ENCODE measurements at places on chromosomes 3 and 15.
A peak's percentile ranks its signal among the peaks of the same experiment; 100 is the strongest.

- no peak for DNase-seq
These were observed 70.2 kb downstream of the FOXB1 start for GRCh38 chr15:60074181-60074885.

GRCh38 chr15:66592505-66593218, 26.9 kb upstream of the LCTL start:
- DNase-seq: peak; percentile 85

DNA sequence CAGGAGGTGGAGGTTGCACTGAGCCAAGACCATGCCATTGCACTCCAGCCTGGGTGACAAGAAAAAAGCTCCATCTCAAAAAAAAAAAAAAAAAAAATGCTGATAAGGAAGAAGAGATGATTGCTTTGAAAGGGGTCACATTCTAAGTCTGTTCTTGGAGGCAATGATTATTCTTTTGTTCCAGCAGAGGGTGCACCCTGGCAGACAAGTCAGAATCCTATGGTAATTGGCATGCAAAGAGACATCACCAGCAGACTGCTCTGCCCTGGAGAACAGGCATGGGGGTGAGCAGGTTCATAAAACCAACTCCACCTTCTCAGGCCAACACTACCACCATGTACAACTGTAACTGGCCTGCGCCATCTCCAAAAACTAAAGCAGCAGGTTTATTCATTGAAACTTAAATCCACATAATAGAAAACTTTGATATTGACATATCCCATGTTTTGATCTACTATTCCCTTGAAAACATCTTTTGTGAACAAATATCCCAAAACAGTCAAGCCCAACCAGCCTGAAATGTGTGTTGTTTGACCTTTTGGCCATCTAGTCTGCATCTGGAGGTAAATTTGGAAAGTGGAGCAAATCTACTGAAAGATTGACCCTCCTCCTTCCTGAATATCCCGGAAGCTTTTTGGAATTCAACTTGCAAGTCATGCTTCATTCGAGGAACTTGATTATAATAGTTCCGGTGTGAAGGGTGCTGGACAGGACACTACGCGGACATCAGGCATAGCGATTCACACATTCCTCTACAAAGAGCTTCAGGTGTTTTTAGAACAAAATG, 100.3 kb downstream of the MECOM start:
- DNase-seq: no peak

DNA sequence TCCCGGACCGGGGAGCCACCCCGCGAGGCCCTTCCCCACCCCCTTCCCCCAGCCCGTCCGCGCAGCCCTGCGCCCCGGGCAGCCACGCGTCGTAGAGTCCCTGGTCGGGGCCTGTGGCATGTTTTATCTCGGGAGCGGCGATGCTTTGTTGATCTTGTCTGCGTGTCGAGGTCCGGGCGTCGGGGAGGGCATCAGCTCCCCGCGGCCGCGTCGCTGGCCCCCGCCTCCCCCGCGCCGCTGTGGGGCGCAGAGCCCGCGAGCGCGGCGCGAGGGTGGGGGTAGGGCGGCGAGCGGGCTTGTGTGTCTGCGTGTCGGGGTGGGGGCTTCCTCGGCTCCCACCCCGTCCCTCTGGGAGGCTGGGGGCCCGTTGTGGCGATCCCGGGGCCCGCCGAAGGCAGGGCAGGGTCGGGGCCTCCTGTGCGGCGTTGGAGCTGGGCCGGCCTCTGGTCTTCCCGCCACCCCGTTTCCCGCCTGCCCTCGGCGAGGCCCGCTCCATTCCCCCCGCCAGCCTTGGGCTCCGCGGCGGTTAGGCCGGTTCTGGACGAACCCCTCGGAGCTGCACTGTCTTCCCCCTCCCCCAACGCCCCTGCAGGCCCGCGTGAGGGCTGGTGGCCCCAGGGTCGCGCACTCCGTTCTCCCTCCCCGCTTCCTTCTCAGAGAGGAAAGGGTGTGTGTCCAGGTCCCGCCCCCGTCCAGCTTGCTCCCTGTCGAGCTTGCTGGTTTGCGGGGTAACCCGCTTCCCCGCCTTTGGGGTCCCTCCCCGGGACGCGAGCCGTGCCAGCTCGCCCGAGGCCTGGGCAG, 695 bp downstream of the GMPS start:
- peak; percentile 2 for DNase-seq

DNA sequence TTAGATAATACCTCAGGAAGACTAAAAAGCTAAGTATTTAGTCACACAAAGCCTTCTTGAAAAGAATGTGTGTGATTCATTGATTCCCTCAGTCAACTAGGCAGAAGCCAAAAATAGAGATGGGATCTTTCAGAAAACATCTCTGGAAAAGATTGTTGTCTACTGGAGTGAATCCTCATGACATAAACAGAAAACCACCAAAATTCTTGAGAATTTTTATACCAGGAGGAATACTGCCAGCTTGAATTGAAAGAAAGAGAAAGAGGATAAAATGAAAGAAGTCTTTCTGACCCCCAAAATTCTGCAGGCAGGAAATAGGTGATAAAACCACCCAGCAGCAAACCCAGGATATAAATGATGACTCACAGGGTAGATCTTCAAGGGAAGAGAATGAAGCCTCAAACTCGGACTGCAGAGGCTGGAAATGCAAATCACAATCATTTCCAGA, 363.1 kb upstream of the PLSCR5 start:
- DNase-seq: peak; percentile 18

- no peak for DNase-seq
These were observed 7.4 kb upstream of the TBC1D5 start for GRCh38 chr3:17749705-17750293.

GRCh38 chr3:186976837-186977750, 46.8 kb downstream of the ST6GAL1 start:
- DNase-seq: peak; percentile 36

- DNase-seq: no peak
These were observed 28.5 kb downstream of the MCTP2 start for GRCh38 chr15:94259863-94260262.

- DNase-seq: no peak
These were observed 73.2 kb upstream of the CTXND1 start for GRCh38 chr15:80325206-80325605.

- DNase-seq: no peak
These were observed 175.8 kb upstream of the NANOGP8 start for GRCh38 chr15:35260941-35261340.

- DNase-seq: no peak
These were observed 26.1 kb downstream of the GBE1 start for GRCh38 chr3:81735334-81735733.

GRCh38 chr3:4889896-4890295, 89.3 kb upstream of the BHLHE40 start:
- DNase-seq: no peak

DNA sequence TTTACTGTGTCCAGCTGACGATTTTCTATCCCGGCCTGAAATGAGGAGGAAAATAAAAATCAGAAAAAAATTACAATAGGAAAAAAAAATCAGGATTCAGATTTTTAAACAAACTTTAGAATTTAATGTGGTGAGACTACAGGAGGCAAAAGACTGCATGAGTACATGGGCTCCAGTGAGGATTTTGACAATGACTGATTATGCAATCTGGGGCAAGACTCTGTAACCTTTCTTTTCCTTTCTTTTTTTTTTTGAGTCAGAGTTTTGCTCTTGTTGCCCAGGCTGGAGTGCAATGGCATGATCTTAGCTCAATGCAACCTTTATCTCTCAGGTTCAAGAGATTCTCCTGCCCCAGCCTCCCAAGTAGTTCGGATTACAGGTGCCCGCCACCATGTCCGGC, 29.9 kb downstream of the SPG11 start:
- peak; percentile 2 for DNase-seq

- DNase-seq: peak; percentile 80
These were observed at the start of gene SEMA3F for GRCh38 chr3:50154840-50155490. TSS of gene SEMA3F (plus strand) at chr3:50155324. CDS start at chr3:50159623, 4,299 bp downstream.

- DNase-seq: no peak
These were observed 1.3 kb downstream of the DENND4A start for GRCh38 chr15:65790694-65791334.

GRCh38 chr15:41795996-41796856, 21.9 kb downstream of the MAPKBP1 start:
- DNase-seq: peak; percentile 31

DNA sequence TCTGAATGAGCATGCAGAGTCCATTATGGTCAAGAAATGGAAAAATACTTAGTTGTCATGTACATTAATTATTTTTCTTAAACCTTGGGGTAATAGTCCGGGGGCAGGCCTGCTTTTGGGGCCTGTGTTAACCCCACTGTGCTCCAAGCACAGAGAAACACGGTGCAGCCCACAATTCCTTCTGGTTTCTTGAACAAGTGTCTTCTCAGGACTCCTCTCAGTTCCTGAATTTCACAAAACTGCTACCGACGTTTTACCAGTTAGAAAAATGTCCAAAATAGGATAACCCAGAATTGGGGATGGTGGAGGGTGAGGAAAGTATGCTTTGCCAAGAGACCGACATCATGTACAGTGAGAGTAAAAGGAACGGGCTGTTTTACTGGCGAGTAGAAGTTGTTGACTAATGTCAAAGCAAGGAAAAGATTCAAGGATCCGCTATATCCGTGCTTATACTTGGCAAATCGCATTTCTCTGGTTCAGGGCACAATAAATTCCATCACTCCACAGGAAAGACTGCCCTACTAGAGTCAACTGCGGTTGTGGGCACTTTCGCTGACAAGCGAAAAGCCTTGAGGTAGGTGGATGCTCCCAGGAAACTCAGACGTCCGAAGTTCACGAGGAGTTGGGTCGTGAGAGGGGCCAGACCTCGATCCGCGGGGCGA, 495 bp upstream of the NXPE3 start:
- no peak for DNase-seq

GRCh38 chr3:168139947-168140346, 44.2 kb upstream of the GOLIM4 start:
- no peak for DNase-seq

GRCh38 chr3:135147657-135148056, 352.6 kb downstream of the EPHB1 start:
- DNase-seq: no peak

DNA sequence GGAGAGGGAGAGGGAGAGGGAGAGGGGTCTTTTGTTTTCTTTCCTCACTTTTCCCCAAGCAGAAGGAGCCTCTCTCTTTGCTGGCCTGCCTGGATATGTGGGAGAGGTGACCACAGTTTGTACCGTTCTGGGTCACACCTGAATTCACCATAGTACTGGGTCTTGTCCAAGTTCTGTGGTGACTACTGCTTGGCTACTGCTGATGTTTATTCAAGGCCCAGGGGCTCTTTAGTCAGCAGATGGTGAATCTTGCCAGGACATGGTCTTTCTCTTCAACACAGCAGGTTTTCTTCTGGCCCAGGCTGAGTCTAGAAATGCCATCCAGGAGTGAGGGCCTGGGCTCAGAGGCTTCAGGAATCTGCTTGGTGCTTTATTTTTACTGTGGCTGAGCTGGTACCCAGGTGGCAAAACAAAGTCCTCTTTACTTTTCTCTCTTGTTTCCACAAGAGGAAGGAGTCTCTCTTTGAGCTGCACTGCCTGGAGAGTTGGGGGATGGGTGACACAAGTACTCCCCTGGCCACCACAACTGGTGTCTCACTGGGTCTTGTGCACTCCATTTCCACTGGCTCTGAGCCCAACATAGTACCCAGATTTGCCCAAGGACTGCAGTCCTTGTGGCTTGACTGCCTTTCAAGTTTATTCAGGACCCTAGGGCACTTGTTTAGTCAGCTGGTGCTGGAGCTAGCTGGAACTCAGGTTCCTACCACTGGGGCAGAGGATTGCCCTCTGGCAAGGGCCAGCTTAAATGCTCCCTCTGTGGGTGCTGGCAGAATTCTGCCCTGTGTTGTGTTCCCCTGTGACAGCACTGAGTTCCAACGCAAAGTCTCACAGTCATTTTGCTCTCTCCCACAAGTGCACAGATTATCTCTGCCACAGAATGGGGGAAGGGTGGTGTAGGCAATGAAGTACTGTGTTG, 16.8 kb upstream of the CCNDBP1 start:
- no peak for DNase-seq

DNA sequence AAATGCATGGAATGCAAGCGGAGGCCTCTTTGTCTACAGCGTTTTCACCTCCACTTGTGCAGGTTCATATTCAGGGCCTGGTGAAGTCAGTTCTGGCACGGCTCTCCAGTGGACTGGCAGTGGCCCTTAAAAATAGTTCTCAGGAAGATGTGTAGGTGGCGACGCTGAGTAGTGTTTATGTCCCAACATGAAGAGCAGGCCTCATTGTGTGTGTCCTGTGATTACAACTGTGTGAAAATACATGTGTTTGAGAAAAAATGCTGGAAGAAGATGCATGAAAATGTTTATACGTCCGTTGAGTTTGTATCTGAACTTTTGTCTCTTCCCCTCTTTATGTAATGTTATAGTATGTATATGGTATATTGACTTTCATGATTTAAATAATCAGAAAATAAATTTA, 7.2 kb downstream of the LIPC start:
- DNase-seq: peak; percentile 69

DNA sequence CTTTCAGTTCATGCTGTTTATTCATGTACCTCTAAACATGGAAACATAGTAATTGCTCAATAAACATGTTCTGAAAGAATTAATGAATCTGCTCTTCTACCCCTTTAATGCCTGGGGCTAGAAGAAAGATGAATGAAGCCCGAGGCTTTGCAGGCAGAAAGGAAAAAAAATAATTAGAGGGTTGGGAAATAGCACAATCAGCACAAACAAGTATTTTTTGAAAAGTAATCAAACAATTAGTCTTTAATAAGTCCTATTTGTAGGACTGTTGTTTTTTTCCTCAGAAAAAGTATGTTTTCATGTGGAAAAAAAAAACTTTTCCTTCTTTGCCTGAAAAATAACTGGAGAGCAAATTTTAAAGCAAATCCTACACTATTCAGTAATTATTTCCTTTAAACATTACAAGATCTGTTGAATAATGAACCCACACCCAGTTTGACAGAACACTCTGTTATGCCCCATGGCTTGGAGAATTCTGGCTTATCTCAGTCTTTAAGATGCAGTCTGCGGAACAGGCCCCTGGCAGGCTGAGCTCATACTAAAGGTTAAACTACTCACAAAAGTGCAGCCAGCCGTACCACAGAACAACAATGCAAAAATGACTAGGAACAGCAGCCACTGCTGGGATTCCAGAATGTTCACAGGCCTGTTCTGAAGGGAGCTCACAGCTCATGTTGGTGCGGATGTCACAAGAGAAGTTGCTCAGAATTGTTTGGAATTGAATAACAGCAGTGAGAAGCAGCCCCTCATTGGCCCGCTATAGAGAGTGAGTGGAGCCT, 79.2 kb downstream of the ABI3BP start:
- no peak for DNase-seq

GRCh38 chr3:33717616-33717865, 513 bp downstream of the CLASP2 start:
- DNase-seq: no peak

DNA sequence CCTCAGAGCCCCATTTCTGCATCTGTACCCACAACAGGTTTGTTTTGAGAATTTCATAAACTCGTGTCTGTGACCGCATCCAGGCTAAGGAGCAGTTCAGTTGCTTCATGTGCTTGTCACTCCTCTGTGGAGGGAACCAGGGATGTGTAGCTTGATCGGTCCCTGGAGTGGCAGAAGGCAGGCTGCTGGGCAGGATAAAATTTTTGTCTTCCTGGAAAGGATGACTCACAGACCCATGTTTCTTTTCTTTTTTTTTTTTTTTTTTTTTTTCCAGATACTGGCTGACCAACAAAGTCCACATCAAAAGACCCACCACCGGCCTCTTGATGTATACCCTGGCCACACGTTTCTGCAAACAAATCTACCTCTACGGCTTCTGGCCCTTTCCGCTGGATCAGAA, 70.1 kb downstream of the ST8SIA2 start:
- DNase-seq: peak; percentile 48

GRCh38 chr3:35183927-35184675, 455.2 kb upstream of the ARPP21 start:
- DNase-seq: no peak

Data from trophoblast cell (in vitro differentiated cells and primary cell).